ENCODE measurements at places on chromosomes 4 and X. TPM values are rescaled to one million over a fixed set of nuclear protein-coding genes. Genes with fewer than 3 reads are reported as not detected.

- no peak for DNase-seq
These were observed 35.7 kb upstream of the FAM241A start for GRCh38 chr4:112109360-112110058.

DNA sequence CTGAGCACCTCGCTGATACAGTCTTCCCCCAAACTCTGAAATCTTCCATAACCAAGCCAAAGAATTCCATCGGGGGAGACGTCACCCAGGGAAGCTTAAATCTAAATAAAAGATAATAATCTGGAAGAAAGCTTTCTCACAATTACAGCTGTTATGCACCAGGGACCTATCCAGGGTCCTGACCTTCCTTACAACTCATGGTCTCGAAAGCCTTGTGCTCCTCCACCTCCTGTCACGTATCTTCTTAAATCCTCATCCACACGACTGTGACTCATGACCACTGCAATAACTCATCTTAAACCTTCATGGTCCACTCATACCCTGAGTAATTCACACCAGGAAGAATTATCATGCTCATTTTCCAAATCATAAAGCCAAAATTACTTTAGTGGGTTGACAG is 166.8 kb upstream of the FRG1 start:
- no peak for DNase-seq

GRCh38 chr4:128564081-128564630 is 245.3 kb upstream of the JADE1 start:
- DNase-seq: no peak

DNA sequence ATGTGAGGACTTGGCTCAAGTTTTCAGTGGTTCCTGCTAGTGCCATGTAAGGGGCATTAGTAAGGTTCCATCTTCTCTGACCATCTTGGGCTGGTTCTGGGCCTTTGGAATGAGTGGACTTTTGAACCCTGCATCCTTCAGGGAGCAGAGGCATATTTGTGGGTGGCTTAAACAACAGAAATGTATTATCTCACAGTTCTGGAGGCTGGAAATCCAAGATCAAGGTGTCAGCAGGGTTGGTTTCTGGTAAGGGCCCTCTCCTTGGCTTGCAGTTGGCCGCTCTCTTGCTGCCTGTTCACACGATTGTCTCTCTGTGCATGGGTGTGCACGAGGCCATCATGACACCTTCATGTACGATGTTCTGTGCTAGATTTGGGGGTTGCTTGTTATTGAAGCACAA is 21.3 kb downstream of the CCKAR start:
- DNase-seq: no peak

DNA sequence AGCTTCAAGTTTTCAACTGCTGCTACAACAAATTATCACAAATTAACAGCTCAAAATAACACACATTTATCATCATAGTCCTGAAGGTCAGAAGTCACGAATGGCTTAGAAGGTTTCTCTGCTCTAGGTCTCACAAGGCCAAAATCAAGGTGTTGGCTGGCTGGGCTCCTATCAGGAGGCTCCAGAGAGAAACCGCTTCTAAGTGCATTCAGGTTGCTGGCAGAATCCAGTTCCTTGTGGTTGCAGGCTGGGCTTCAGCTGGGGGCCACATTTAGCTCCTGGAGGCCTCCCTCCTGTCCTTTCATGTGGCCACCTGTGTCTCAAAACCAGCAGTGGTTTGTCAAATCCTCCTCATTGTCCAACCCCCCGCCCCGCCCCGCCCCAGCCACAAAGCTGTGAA is 15.4 kb downstream of the MRFAP1 start:
- no peak for DNase-seq

DNA sequence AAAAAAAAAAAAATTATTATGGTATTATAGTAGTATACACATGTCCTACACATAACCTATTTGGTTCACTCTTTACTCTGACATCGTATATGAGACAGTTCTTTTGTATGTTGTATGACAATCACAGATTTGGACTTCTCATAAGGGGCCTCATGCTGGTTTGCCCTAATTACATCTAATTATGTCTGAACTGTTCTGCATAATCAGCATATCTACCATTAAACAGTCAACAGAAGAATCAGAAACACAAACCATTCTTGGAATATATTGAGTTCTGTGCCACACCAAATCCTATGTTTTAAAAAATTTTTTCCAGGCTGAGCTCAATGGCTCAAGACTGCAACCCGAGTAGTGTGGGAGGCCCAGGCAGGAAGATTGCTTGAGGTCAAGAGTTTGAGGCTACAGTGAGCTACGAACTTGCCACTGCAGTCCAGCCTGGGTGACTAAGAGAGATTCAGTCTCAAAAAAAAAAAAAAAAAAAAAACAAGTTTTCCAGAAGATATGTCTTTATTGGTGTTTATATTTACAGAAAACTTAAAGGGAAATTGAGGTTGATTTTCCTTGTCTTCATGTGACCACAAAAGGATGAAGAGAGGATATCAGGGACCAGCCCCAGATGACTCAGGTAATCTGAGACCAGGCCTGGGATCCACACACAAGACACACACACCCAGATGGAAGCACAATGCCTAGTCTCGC is 22.2 kb downstream of the TRIM61 start:
- no peak for DNase-seq

- no peak for DNase-seq
These were observed 60.1 kb downstream of the NWD2 start for GRCh38 chr4:37304612-37305011.

GRCh38 chr4:148782284-148782683 is 340.1 kb upstream of the NR3C2 start:
- DNase-seq: no peak

DNA sequence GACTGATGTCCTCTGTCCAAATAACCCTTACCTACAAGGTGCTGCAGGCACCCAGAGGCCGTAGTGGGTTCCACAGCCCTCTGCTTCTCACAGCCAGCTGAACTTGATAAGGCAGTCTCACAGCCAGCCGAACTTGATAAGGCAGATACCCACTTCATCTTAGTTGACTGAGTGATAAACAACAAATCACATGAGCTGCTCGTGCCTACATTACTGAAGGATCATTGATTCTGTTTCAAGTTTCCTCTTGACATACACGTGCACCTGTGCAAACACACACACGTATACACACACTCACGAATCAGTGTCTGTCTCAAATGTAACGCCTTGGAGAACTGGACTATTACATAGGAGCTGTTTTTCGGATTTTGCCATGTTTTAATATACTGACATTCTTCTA is 276.3 kb downstream of the DCTD start:
- no peak for DNase-seq

GRCh38 chr4:33316578-33316977 is 2596.4 kb downstream of the PCDH7 start:
- DNase-seq: no peak

DNA sequence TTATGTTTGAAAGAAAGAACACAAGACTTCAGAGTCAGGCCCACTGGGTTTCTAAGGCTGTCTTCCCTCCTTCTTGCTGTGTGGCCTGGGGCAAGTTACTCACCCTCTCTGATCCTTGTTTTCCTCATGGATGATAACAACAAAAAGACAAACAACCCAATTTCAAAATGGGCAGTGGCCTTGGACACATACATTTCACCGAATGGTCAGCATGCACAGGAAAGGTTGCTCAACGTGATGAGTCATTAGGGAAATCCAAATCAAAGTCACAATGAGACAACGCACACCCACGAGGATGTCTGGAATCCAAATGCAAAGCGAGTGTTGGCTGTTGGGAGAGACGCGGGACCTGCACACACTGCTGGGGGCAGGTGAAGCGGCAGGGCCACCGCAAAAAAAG is 50.8 kb upstream of the PPP2R2C start:
- no peak for DNase-seq

DNA sequence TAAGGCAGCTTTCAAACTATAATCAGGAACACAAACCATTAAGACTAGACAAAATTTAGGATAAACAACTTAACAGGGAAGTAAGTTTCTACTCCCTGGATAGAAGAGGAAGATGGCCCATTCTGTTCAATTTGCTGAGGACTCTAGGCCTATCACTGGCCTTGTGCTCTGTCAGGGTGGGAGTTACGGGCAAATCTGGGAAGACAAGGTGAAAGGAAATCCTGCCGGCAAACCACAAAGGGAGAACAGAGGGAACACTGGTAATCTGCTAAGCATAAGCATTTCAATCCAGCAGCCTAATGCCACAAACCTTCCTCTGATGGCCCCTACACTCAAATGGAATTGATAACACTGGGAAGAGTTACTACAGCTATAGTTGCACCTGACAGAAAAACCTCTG is 8.3 kb downstream of the GPR82 start:
- DNase-seq: no peak

The GAGE13 gene
- total RNA-seq: not detected

The STBD1 gene
- total RNA-seq: 24.3 TPM

The ACSL4 gene
- 41.1 TPM for total RNA-seq

The SRPX2 gene
- 7.5 TPM for total RNA-seq

DNA sequence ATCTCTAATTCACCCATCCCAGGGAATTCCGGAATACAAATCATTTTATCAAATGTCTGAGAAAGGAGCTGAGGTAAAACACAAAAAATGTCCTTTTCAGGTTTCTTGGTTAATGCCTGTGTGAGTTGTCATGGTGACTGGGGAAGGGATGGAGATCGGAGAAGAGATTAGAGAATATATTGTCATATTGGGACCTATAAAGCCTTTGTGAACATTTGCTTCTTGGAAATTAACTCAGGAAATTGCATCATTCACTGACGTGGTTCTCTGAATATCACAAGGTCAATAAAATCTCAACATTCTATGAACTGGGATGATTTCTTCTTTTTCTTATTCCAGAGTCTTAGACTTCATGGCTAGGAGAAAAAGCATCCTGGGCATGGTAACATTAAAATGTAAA is 174.8 kb upstream of the GLRA2 start:
- DNase-seq: no peak

The IL21 gene
- not detected for total RNA-seq

- DNase-seq: no peak
These were observed 53.2 kb downstream of the CPLX1 start for GRCh38 chr4:772776-773175.

The NRK gene
- total RNA-seq: 2.7 TPM

DNA sequence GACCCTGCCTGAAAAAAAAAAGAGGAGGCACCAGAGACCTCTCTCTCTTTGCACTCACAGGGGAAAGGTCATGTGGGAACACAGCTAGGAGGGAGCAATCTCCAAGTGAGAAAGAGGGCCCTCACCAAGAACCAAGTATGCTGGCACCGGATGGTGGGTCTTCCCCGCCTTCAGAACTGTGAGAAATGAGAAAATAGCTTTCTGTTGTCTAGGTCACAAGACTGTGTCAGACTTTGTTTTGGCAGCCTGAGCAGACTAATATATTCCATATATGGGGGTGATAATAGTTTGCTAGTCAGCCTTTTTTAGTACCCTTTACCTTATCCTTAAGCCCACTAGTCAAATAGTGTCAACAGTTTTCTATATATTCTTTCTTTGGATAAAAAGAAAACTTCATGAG is 193.0 kb downstream of the TRIML1 start:
- DNase-seq: no peak

DNA sequence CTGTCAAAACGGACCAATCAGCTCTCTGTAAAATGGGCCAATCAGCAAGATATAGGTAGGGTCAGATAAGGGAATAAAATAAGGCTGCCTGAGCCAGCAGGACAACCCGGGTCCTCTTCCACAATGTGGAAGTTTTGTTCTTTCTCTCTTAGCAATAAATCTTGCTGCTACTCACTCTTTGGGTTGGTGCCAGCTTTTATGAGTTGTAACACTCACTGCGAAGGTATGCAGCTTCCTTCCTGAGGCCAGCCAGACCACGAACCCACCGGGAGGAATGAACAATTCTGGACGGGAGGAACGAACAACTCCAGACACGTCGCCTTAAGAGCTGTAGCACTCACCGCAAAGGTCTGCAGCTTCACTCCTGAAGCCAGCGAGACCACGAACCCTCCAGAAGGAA is 287.8 kb downstream of the RAPGEF2 start:
- no peak for DNase-seq

The AFF1 gene
- 67.9 TPM for total RNA-seq

- DNase-seq: no peak
These were observed 219.8 kb downstream of the MAML3 start for GRCh38 chr4:139934057-139934707.

DNA sequence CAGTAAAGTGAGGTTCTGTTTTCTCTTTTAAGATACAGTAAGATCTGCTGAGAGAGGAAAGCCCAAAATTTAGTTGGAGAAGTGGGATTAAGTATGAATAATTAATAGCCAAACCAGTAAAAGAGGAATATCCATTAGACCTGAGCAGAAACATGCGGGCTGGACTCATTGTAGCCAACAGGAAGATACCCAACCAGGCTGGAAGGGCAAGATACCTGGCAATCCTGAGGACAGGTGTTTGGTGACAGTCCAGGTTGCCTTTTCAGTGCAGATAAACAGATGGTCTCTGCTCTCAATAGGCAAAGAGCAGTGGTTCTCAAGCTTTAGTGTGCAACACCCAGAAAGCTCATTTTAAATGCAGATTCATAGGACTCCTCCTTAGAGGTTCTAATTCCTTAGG is 980.8 kb upstream of the GRID2 start:
- no peak for DNase-seq

GRCh38 chrX:817759-818300 is 187.2 kb downstream of the SHOX start:
- no peak for DNase-seq

DNA sequence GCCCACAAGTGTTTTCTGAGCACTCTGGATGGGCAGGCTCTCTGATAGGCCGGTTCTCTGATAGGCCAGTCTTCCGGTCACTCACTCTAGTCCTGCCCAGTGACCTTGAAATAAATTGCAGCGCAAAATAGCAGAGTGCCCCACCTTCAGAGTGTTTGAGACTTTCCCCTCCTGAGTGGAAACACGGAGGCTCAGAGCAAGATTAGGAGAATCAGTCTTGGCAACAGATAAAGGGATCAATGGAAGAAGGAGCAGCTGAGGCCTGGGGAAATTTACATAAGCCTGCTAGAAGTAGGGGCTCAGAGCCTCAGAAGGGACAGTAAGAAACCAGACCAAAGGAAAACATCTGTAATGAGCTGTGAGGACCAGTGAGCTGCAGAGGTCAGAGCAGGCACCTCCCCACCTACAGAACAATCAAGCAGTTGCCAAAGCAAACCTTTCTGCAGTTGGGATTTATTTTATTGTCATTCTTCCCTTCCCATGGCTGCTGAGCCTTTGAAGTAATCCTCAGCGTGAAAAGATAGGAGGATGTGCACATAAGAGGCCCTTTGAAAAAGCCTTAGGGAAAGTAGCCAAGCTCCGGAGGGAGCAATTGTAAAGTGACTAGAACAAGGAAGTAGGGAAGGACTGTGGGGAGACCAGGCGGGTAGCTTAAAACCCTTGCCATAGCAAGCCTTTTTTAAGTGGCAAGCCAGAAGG is 89.1 kb upstream of the TSPAN5 start:
- DNase-seq: no peak

GRCh38 chrX:75596178-75596577 is 73.3 kb upstream of the ZDHHC15 start:
- no peak for DNase-seq

All from left ventricle myocardium inferior (tissue), 1 donor.